ENCODE measurements at places on chromosomes 3 and 15. TPM values are rescaled to one million over a fixed set of nuclear protein-coding genes. Genes with fewer than 3 reads are reported as not detected.

Gene CHSY1
- total RNA-seq: 22.2 TPM

Gene FEZF2
- not detected for total RNA-seq

Gene LYSMD4
- 6.6 TPM for total RNA-seq

Gene FBXO40
- under 0.01 TPM for total RNA-seq

Measured in mononuclear cell (primary cell).